ENCODE measurements at places on chromosomes 2 and 18.

DNA sequence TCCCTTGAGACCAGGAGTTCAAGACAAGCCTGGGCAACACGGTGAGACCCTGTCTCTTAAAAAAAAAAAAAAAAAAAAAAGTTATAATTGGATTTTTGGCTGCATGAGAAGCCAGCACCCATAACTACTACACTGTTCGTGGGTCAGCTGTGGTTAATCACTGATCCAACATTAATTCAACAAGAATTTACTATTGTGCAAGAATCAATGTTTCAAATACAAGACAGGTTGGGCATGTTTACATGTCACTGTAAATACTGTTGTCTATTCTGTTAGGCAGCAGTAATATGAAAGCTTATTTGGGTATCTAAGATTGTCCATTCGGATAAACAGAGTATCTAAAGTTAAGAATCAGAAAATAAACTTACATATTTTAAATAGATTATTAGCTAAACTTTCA, 62.3 kb downstream of the ESCO1 start:
- no peak for DNase-seq

DNA sequence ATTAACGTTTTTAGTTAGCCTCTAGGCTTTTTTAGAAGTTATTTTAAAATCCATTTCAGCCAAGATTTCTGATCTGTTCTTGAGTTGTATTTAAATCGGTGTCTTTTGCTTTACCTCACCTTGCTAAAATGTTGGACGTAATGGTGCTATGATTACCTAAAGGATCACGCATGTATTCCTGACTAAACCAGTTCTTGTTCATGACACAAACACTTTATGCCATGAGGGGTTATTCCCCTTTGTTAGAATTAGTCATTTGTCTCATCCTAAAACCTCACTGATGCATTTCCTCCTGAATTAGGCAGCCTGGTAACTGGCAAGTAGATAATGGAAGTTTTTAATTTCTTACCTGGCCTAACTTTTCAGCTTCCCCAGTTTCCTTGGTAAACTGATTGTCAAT, 185.4 kb upstream of the TANK start:
- no peak for DNase-seq

- no peak for DNase-seq
Measured at GRCh38 chr2:204483608-204484081, 61.6 kb upstream of the PARD3B start.

DNA sequence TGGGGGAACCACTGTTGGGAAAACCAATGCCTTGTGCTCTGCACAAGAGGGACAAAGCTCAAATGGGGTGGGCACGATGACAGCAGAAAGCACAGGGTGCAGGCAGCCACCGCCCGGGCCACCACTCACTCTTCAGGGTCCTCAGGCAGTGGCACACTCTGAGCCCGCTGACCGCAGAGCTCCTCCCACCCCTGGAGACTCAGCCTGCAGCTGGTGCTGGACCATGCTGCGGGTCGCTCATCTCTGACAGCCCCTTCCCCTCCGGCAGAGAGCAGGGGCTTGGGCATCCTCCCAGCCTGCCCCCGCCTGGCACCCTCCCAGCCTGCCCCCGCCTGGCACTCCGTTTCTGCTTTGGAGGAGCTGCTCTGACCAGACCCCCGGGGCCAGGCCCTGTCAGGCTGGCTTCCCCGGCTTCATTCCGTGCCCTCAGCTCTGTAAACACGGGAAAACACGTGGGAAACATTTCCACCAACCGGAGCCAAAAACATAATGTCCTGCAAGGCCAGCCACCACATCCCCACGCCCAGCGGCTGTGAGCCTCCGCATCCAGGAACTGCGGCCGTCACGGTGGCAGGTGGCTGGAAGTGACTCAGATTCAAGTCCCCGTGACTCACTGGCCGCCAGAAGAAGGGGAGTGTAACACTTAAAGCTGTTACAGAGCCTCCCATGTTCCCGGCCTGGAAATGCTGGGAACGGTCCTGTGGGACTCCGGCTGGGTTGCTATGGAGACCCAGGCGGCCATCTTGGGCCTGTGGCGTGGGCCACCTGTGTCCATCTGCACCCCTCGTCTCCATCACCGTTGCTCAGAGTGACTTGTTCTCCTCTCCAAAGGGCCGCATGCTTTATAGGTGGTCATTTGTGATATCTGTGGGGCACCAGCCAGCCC, 6.8 kb upstream of the SNED1 start:
- DNase-seq = no peak

DNA sequence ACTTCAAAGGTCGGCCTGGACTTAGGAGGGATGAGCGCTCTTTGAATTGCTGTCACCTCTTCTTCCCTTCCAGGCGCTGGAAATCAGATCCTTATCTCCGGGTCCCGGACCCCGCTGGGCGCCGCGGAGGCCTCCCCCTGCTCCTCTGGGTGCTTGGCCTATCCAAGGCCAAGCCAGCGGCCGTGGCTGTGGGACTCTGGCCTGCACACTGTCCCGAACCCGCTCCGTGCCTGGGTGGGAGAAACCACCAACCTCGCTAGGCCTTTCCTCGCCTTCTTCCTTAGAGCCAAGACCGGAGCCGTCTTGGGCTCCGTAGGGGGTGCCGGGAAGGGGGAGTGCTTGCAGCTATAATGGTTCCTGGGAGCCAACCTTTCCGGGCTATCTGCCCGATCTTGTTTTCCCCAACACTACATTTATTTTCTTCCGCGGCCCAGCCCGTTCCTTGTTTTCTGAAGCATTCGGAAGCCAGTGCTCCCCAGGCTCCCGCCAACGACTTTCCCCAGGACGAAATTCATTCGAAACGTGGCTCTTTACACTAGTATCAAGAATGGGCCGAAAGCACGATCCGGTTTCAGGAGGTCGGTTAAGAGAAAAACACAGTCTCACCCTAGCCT, 2.4 kb downstream of the OSR1 start:
- no peak for DNase-seq

DNA sequence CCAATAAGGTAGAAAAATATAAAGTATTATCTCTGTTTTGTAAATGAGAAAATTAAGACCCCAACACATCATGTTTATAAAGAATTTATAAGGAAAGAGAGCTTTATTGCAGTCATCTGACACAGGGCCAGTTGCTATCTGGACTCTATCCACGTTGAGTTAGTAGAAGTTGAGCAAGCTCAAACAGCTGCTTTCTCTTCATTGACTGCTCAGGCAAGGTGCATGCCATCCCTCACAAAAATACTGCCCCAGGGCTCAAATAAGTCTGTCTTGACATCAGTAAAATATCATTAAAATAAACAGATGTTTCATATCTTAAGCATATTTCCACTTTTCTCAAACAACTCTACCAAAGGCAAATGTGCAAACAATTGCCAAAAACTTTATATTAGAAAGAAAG, 14.8 kb downstream of the COL5A2 start:
- no peak for DNase-seq

GRCh38 chr18:7696780-7697179, 129.7 kb downstream of the PTPRM start:
- no peak for DNase-seq

DNA sequence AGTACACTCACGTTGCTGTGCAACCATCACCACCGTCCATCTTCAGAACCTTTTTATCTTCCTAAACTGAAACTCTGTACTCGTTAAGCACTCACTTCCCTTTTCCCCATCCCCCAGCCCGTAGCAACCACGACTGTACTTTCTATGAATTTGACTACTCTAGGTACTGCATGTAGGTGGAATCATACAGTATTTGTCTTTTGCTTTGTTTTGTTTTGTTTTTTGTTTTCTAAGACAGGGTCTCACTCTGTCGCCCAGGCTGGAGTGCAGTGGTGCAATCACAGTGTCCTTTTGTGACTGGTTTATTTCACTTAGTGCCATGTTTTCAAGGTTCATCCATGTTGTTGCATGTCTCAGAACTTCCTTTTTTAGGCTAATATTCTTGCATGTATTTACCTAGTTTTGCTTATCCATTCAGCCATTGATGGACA, 7.0 kb upstream of the TYMS start:
- DNase-seq = no peak

GRCh38 chr18:7889515-7889914, 322.4 kb downstream of the PTPRM start:
- DNase-seq = no peak

- DNase-seq = no peak
Measured at GRCh38 chr18:62412231-62412979, 87.3 kb downstream of the TNFRSF11A start.

DNA sequence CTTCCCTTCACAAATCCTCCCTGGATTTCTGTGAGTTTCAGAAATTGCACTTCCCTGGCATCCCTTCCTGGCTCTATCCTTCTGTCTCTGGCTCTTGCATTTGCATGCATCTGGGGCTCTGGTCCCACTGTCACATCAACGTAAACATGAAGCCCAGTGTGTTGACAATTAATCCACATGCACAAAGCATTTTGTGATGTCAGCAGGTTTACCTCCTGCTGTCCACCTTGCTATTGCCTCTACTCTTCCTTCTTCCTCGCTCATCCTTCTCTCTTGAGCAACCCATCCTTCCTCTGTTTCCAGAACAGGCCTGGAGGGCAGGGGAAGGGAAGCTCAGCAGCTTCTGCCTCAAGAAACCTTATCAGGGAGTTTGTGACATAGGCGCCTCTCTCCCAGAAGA, 111.7 kb upstream of the ATP5MC3 start:
- no peak for DNase-seq

DNA sequence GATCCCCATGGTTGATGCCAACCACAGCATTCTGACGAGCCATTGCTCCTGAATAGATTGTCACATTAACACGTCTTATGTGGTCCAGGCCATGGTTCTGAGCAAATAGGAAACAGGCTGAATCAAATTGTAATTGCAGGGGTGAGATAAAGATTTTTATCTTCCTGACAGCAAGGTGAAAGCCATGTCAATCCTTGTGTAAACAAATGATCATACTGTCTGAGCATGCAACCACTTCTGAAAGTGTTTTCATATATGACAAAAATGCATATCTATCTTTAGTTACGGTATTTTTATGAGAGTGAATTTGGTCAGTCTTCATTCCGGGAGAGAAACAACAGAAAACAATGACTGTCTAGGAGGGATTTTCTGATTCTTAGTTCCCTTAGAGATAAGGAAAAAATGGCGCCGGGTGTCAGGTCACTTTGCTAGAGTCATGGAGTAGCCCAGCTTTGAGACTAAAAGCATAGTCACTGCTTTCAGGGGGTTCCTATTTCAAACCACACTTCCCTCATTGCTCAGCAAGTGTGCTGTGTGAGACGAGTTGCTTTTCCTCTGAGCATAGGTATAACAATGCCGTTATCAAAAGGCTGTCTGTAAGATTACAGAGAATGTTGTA, 958.9 kb downstream of the DCDC2C start:
- DNase-seq = no peak

DNA sequence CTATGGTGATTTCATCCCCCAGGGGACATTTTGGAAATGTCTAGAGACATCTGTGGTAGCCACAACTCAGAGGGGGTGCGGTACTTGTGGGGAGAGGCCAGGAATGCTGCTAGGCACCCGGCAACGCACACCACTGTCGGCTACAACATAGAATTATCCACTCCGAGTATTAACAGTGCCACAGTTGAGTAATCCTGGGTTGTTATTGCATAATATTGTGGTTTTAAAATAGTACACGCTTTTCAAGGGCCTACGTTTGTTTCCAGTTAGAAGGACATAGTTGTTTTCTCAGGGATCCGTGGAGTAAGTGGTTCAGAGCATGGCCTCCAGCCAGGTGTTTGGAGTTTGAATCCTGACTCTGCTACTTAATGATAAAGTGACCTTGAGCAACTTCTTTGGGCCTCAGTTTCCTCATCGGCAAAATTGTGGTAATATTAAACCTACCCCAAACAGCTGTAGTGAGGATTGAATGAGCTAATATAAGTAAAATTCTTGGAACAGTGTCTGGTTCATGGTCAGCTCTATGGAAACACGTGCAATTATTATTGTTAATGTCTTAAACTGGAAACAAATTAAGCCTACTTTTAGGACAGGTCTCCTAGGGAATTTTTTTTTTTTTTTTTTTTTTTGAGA, 24.5 kb downstream of the CYP27A1 start:
- DNase-seq = peak; percentile 14

Measured in bone marrow (tissue), 2 donors.